Small intestine (tissue), 16 donors: ENCODE measurements at places on chromosomes 6 and 20. TPM values are rescaled to one million over a fixed set of nuclear protein-coding genes. Genes with fewer than 3 reads are reported as not detected.

DNA sequence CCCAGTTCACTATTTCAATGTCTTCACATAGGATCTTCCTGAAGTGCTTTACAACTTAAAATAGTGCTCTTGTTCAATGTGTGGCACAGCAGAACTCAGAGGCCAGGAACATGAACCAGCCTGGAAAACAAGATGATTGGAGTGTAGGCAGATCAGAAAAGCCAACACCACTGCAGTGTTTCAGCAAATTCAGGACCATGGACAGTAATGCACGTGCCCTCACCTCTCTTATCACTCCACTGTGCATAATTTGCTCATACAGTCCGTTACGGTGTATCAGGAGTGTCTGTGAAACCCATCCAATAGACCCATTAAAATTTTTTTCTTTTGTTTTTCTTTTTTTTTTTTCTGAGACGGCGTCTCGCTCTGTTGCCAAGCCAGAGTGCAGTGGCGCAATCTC, 27.6 kb upstream of the HACE1 start:
- H3K27me3 ChIP-seq, result peaks cover 7% of the 10 kb centered on the region
- no peak overlapping the region for H3K4me3 ChIP-seq
- H3K4me1 ChIP-seq, result no peaks in the 10 kb centered on the region
- no peaks in the 10 kb centered on the region for H3K36me3 ChIP-seq
- peak; percentile 31 for DNase-seq

- no peaks in the 10 kb centered on the region for H3K4me1 ChIP-seq
- H3K27ac ChIP-seq, result no peak overlapping the region
- H3K36me3 ChIP-seq, result no peaks in the 10 kb centered on the region
- no peak overlapping the region for H3K4me3 ChIP-seq
- no peak for DNase-seq
- H3K27me3 ChIP-seq, result no peaks in the 10 kb centered on the region
These were observed 102.3 kb downstream of the DLL1 start for GRCh38 chr6:170188571-170189001.

PRKN gene
- 2.3 TPM for polyA plus RNA-seq

- no peaks in the 10 kb centered on the region for H3K27me3 ChIP-seq
- H3K27ac ChIP-seq, result no peak overlapping the region
- no peaks in the 10 kb centered on the region for H3K36me3 ChIP-seq
- DNase-seq, result no peak
- H3K4me1 ChIP-seq, result no peaks in the 10 kb centered on the region
These were observed 954.7 kb upstream of the ADGRB3 start for GRCh38 chr6:67680297-67680932.

DNA sequence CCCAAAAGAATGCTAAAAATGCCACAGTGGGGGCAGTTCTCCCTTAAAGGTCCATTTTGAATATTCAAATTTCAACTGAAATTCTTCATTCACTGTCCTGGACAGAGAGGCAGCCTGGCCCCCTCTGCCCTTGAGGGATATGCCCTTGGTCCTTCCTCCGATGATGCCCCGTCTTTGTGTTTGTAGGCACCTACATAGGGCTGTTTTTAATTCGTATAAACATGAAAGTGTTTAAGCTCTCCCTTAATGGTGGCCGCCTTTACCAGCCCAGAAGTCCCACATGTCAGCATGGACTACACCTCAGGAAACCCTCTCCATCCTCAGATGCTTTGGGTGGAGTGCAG, 70.2 kb downstream of the SSR1 start:
- peak overlapping the region; percentile 52 for H3K27ac ChIP-seq
- H3K27me3 ChIP-seq, result no peaks in the 10 kb centered on the region
- peaks cover 14% of the 10 kb centered on the region for H3K36me3 ChIP-seq
- H3K4me1 ChIP-seq, result peaks cover 4% of the 10 kb centered on the region

GRCh38 chr6:168336967-168337366, 17.4 kb upstream of the DACT2 start:
- H3K4me1 ChIP-seq, result no peaks in the 10 kb centered on the region
- H3K36me3 ChIP-seq, result no peaks in the 10 kb centered on the region
- H3K27ac ChIP-seq, result no peak overlapping the region
- no peaks in the 10 kb centered on the region for H3K27me3 ChIP-seq

MOCS3 gene
- polyA plus RNA-seq, result 4.7 TPM

- no peak overlapping the region for H3K4me3 ChIP-seq
- H3K27ac ChIP-seq, result no peak overlapping the region
- H3K4me1 ChIP-seq, result no peaks in the 10 kb centered on the region
- no peaks in the 10 kb centered on the region for H3K36me3 ChIP-seq
- H3K27me3 ChIP-seq, result no peaks in the 10 kb centered on the region
These were observed 130.6 kb upstream of the DOK5 start for GRCh38 chr20:54344832-54345231.

RAB44 gene
- not detected for polyA plus RNA-seq

DNA sequence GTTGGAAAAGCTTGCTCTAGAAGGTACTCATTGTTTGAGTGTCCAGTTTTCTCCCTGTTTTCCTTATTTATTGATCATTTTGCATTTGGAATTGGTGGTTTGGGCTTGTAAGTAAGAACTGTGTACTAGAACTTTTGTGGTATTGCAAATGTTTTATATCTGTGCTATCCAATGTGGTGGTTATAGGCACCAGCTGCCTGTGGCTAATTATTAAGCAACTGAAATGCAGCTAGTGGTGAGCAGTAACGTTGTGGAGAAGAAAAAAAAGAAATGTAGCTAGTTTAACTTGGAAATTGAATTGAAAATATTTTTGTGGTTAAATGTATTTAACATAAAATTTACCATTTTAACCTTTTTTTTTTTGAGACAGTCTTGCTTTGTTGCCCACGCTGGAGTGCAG, 50.7 kb upstream of the MAPK13 start:
- no peak overlapping the region for H3K27ac ChIP-seq
- no peak overlapping the region for H3K4me3 ChIP-seq
- H3K27me3 ChIP-seq, result no peaks in the 10 kb centered on the region
- no peaks in the 10 kb centered on the region for H3K4me1 ChIP-seq
- no peak for DNase-seq

ASIP gene
- polyA plus RNA-seq, result 0.30 TPM

GRCh38 chr6:105526225-105526872, 123.5 kb upstream of the PREP start:
- H3K4me3 ChIP-seq, result no peak overlapping the region
- no peak for DNase-seq
- no peaks in the 10 kb centered on the region for H3K27me3 ChIP-seq

- H3K36me3 ChIP-seq, result no peaks in the 10 kb centered on the region
- H3K4me3 ChIP-seq, result no peak overlapping the region
- no peaks in the 10 kb centered on the region for H3K4me1 ChIP-seq
- no peak overlapping the region for H3K27ac ChIP-seq
These were observed 83.5 kb downstream of the LYRM2 start for GRCh38 chr6:89555031-89555430.

DNA sequence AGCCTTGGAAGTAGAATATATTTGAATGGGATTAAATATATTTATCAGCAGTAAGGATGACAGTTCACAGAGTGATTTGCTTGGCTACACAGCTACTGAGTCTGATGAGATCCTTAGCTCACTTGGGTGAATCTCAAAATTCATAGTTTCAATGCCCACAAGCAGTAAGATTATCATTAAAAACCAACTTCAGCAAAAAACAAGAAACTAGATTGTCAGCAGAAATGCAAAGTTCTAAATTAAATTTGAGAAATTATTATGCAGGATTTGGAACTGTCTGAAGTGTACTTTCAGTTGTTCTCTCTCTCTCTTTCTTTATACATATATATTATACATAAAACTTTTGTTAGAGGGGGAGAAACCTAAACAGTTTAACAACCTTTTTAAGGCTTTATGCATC, 288.8 kb upstream of the SASH1 start:
- DNase-seq, result no peak
- no peaks in the 10 kb centered on the region for H3K27me3 ChIP-seq
- no peaks in the 10 kb centered on the region for H3K36me3 ChIP-seq
- H3K27ac ChIP-seq, result no peak overlapping the region

- no peak overlapping the region for H3K4me3 ChIP-seq
- H3K36me3 ChIP-seq, result no peaks in the 10 kb centered on the region
- no peak for DNase-seq
- H3K4me1 ChIP-seq, result no peaks in the 10 kb centered on the region
- no peak overlapping the region for H3K27ac ChIP-seq
These were observed 105.9 kb downstream of the UST start for GRCh38 chr6:148852688-148853087.
